ENCODE measurements at places on chromosomes 16 and 17. TPM values are rescaled to one million over a fixed set of nuclear protein-coding genes. Genes with fewer than 3 reads are reported as not detected.

CD79B gene
- total RNA-seq: 1.5 TPM

CRISPLD2 gene
- total RNA-seq: under 0.01 TPM

LGALS9B gene
- not detected for total RNA-seq

NACA2 gene
- total RNA-seq: not detected

MPV17L gene
- under 0.01 TPM for total RNA-seq

LPO gene
- total RNA-seq: not detected

HS3ST3B1 gene
- 0.22 TPM for total RNA-seq

DNA sequence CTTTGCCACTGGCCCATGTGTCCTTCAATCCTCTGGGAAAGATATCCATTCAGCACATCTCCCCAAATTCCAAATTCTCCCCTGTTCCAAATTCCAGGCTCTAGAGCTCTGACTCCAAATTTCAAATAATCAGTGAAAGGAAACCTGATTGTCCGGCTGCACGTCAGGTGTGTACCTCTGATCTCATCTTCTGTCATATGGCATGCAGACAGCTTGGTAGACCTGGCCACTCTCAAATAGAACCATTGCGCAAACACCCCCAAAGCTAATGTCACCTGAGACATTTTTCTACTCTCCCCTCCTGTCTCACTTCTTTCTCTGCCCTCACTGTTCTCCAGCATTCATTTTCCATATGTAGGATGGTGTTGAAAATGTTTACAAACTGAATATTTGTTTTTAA lies 337.0 kb upstream of the DYNLRB2 start:
- DNase-seq: no peak

- no peak for DNase-seq
Measured at GRCh38 chr17:78995022-78995760, 14.4 kb downstream of the CANT1 start.

DNA sequence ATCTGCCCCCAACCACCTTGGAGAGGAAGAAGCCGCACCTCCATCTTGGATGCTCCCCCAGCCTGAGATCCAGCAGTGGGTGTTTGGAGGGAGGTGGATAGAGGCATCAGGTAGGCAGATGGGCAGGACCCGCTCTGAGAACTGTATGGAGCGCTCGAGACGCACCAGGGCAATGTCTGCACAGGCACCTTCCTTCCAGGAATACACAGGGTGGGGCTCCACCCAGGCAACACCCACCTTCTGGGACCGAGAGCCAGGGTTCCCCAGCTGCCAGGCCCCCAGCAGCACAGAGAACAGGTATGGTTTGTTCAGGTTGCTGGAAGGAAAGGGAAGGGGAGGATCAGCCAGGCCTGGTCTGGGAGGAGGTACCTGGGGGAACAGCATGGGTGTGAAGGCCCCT lies 2.4 kb downstream of the PRSS22 start:
- DNase-seq: no peak

GRCh38 chr17:14432079-14432478 lies 131.2 kb downstream of the HS3ST3B1 start:
- DNase-seq: no peak

DNA sequence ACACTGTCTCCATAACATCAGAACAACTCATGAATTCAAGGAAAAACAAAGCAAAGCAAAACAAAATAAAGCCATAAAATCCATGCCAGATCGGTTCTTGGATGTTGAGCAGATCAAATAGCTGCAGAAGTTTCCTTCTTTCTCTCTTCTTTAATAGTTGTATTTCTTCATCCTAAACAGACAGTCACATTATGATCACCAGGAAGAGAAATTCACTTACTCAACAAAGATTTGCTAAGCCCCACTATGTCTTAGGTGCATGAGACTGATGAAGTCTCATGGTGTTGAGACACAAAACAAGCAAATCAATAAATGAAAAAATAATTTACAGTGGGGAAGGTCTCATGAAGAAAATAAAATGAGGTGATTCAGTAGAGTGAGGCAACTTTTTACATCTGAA lies 72.8 kb downstream of the WIPI1 start:
- no peak for DNase-seq

GRCh38 chr17:79109584-79109983 lies 35.0 kb downstream of the ENGASE start:
- DNase-seq: no peak

DNA sequence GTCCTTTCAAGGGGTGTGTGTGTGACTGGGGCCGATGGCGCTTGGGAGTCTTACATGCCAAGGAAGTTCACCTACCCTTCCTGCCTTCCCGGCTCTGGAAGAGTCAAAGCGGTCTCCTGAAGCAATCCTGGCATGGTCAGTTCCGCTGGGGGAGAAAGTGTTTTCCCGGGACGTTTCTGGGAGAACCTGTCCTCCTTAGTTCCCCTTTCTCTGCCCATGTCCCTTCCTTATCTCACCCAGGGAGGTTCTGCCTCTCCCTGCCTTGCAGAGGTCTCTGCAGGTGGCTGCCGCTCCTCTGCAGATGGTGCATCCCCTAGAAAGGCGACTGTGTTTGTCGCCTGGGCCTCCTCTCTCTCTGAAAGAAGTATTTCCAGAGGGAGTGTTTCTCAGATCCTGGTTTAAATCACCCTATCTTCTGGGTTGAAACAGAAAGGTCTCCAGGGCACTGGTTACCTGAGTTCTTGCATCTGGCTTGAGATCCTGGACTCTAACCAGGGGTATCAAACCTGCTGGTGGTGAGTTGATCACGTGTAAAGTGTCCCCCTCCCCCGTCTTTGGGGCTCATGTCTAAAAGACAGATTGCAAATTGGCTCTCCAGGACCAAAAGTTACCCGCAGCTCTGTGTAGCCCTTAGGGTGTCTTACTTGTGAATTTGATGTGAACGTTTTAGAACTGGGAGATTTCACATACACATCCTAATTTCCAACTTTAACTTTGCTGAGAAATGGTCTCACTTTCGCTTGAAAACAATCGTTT lies 1.9 kb downstream of the PRKCB start:
- DNase-seq: no peak

DNA sequence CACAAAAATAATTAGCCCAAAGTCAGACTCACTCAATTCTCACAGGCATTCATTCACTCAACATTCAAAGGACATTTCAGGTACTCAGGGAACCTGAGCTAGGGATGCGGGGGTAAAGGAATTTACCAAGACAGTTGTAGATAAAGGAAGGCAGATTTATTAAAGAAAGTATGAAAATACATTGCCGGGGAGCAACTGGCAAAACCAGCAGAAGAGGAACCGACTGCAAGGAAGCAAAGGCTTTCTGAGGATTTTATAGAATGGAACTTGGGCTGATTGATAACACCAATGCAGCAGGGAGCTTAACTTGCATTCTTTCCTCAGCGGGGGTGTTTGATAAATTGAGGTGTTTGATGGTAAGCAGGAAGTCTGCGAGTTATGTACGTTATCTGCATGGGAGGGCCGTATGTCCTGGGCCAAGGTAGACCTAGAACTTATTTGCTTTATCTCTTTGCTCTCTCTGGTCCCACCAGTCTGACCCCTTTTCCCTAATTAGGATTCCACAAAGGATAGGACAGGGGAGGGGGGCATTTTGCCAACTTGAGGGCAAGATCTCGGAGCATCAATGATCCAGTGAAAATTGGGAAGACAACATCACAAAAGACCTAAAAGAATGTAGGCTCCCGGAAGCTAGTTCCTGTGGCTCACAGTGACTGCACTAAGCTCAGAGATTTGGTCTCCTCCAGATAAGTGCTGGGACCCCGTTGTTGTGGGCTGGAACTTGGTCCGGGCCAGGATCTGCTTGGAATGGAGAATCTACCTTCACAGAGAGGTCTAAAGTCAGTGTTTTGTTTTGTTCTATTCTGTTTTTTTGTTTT lies 5.8 kb upstream of the MT3 start:
- no peak for DNase-seq

Data from lung microvascular endothelial cell (primary cell).